ENCODE measurements at places on chromosomes 6 and 20.
A peak's percentile ranks its signal among the peaks of the same experiment; 100 is the strongest.

DNA sequence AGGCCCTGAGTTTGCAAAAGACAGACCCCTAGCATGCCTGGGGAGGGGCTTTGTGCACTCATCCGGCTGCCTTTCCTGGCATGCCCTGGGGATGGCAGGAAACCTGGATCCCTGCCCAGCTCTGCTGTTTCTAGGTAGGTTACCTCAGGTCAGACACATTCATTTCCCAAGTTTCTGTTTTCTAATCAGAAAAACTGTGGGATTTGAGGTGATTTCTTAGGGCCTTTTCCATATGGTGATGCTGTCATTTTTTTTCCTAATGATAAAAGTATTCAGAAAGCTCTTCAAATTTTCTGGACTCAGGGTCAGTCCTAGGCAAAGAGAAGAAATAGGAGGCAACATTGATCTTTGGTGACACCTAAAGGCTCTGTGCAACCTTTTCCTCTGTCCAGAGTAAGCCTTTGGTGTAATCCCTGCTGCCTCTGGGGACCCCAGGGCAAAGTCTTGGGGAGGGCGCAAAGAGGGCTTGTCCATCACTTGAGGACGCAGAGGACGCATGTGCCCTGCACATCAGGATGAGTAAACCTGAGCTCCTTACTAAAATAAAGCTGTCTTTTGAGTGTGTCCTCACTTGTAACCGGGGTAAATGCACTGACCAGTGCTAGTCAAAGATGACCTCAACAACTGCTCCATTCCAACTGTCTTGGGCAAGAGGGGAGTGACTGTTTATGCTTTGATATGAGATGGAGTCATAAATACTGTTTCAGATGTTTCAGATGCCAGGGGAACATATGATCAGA, 13.5 kb upstream of the TRAM2 start:
- no peak for DNase-seq

DNA sequence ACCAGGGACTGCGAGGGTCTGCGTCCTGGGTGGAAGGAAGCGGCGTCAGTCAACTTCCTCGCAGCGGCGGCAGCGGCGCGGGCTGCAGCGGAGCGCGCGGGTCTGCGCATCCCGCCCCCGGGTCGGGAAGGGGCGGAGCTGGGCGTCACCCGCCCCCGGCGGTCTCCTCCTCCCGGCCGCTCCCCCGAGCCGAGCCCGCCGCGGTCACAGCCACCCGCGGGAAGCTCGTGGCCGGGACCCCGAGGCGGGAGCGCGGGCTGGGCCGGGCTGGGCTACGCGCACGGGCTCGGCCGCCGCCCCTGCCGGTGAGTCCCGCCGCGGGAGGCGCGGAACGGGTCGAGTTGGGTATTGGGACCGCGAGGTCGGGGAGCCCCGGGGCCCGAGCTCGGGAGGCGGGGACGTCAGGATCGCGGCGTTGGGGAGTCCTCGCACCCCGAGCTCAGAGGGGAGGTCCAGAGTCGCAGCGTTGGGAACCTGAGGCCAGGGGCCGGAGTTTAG, at the start of gene PAQR8:
PAQR8 (plus strand) TSS at position 207 of the 498 bp plus-strand sequence. CDS start 41,063 bp downstream, outside the sequence.
- DNase-seq = peak; percentile 65

DNA sequence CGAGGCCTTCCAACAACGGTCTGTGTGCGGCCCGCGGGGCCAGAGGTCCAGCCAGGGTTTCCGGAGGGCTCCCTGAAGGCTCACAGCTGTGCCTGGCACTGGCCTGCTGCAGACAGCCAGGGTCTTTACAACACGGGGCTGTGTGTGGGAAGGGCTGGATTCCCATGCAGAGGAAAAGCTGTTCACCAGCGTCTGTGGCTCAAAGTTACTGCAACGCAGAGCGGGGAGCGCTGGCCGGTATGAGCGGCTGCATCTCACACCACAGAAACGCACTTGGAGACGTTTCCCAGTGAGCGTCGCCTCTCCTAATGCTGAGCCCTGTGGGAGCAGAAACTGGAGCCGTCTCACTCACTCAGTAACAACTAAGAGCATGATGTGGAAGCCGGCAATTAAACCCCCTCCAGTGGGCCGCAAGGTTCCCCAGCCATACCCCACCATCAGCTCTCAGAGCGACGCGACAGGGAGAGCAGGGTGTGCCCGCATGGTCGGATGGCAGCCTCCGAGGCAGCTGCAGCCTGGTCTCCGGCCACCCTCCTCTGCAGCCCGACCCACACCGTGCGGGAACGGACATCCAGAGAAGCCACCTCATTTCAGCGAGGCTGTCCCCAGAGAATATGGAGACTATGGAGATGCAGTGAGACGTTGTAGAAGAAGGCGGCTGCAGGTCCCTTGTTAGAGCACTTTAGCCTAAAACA, 42.6 kb downstream of the DLL1 start:
- no peak for DNase-seq

GRCh38 chr6:155628306-155628705, 172.7 kb upstream of the NOX3 start:
- DNase-seq = no peak

DNA sequence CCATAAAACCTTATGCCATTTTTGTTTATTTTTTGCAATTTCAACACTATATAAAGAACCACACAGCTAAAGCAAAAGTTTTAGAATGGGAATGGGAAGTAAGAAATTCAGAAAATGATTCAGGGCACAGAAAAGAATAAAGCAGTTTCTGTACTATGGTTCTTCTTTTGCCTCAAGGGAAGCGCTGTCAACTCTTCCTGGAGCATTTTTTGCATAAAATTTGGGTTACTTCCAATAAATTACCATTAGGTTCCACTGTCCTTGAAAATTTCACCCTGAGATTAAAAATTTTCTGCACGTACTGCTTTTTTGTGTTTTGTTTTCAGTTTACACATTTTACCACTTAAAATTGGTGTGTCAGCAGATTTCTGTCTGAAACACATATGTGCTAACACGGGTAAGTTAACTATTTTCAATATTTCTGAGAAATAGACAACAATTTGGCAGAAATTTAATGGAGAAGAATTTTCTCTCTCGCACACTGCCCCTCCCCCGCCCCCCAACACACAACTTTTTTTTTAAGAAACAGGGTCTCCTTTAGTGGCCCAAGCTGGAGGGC, 79.6 kb downstream of the ADAT2 start:
- DNase-seq = no peak

DNA sequence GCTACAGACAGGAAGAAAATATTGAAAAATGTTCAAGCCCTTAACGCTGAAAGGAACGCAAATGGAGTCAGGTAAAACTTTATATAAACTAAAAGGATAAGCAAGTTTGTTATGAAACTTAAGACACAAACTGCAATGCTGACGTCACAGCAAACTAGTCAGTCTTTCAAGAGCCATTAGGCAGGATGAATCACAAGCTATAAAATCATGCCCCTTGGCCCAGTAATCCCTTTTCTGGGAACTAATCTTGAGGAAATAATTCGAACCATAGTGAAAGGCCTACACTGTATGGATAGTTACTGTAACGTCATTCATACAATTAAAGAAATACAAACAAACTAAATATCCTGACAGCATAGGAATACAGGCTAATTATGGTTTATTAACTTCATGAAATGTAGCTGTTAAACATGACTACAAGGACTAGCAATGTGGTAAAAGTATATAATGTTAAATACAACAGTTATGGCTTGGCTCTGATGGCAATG, 42.7 kb upstream of the HINT3 start:
- DNase-seq = no peak
